Activated CD8-positive, alpha-beta T cell treated with anti-CD3 and anti-CD28 coated beads, Interleukin-2, amount 10 ng/mL, durations not matched to agents 7 days and 5 days (primary cell): ENCODE measurements at places on chromosomes 11 and 22.
A peak's percentile ranks its signal among the peaks of the same experiment; 100 is the strongest.

- no peak overlapping the region for H3K4me3 ChIP-seq
Measured at GRCh38 chr22:47032091-47032943, 269.9 kb downstream of the TBC1D22A start.

DNA sequence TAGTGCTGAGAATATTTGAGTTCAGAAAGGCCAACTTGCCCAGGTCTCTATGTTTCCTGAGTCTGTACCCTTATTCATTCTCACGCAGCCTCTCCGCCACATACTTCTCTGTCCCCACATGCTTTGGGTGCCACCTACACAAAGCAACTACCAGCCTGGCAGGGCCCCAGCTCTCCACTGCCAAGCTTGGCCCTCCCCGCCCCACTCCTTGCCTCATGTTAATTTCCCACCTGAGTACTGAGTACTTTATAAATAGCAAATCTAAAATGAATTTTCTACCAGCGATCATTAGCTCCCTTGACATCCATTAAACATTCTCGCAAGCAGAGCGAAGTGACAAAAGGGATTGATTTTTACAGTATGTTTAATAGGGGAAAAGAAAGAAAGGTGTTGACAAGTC, 20.8 kb downstream of the NTM start:
- no peaks in the 10 kb centered on the region for H3K36me3 ChIP-seq
- no peaks in the 10 kb centered on the region for H3K27me3 ChIP-seq
- DNase-seq: no peak
- no peak overlapping the region for H3K4me3 ChIP-seq
- H3K4me1 ChIP-seq: no peaks in the 10 kb centered on the region
- H3K27ac ChIP-seq: no peak overlapping the region

GRCh38 chr22:19630614-19631013, 83.7 kb upstream of the SEPTIN5 start:
- H3K27ac ChIP-seq: no peak overlapping the region
- peaks cover 1% of the 10 kb centered on the region for H3K27me3 ChIP-seq
- H3K4me1 ChIP-seq: no peaks in the 10 kb centered on the region
- no peaks in the 10 kb centered on the region for H3K36me3 ChIP-seq
- H3K4me3 ChIP-seq: no peak overlapping the region
- no peak for DNase-seq

DNA sequence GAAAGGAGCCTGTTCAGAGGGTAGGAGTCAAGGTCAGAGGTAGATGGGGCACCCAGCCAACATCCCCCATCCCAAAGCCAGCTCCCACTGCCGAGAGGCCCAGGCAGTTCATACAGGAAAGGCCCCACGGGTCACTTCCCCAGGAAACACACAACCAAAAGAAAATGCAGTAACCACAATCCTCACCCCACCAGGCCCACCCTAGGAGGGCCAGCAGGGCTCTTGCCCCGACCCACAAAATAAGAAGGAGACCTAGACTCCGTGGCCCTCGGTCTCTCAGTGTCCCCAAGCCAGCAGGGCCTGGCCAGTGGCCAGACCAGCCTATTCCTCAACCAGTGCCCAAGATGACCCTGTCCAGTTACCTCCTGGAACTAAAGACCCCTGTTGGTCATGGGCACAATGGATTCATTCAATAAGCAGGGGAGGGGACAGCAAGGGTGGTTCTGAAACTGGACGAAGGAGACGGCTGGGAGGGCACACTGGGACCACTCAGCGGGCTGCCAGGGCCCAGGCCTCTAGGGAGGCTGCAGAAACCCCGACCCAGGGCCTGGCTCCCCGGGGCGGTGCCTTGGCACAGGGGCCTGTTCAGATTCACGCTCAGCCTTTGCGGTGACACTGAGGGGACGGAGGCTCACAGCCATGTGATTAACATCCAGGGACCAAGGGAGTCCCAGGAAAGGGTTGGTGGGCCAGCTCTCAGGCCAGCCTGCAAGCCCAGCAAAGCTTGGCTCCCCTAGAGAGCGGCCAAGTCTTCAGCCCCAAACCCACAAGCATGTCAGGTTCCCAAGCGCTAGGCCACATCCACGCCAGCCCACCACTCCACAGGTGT, 5.5 kb downstream of the RAB3IL1 start:
- H3K36me3 ChIP-seq: no peaks in the 10 kb centered on the region
- peaks cover 19% of the 10 kb centered on the region for H3K27me3 ChIP-seq
- no peak overlapping the region for H3K4me3 ChIP-seq
- no peak overlapping the region for H3K27ac ChIP-seq

- H3K27me3 ChIP-seq: peaks cover 2% of the 10 kb centered on the region
- H3K36me3 ChIP-seq: no peaks in the 10 kb centered on the region
- H3K4me3 ChIP-seq: no peak overlapping the region
- H3K27ac ChIP-seq: no peak overlapping the region
- DNase-seq: no peak
- H3K4me1 ChIP-seq: no peaks in the 10 kb centered on the region
Measured at GRCh38 chr11:57972013-57972367, 51.7 kb upstream of the OR9Q1 start.

DNA sequence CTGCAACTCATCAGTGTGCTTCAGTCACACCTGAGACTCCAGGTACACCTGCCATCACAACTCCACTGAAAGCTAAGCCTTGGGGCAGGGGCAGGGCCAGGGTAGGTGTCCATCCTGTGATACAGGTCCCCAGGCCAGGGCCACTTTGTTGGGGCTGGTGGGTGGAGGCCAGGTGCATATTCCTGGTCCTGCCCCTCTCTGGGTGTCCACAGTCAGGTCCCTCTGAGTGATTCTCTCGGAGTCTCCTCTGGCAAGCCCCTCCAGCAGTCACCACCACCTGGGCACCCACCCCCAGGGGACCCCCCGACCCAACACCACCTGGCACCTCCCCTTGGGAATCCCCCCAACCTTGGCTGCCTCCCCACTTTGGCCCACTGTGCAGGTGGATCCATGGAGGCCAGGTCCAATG, 9.5 kb upstream of the ACR start:
- no peaks in the 10 kb centered on the region for H3K27me3 ChIP-seq
- no peaks in the 10 kb centered on the region for H3K4me1 ChIP-seq
- DNase-seq: no peak
- no peaks in the 10 kb centered on the region for H3K36me3 ChIP-seq
- no peak overlapping the region for H3K27ac ChIP-seq
- no peak overlapping the region for H3K4me3 ChIP-seq

- no peaks in the 10 kb centered on the region for H3K27me3 ChIP-seq
- no peaks in the 10 kb centered on the region for H3K36me3 ChIP-seq
- no peaks in the 10 kb centered on the region for H3K4me1 ChIP-seq
- H3K27ac ChIP-seq: no peak overlapping the region
- DNase-seq: no peak
- no peak overlapping the region for H3K4me3 ChIP-seq
Measured at GRCh38 chr11:89456681-89457080, 34.5 kb downstream of the NOX4 start.

GRCh38 chr11:109514313-109515018, 92.5 kb downstream of the C11orf87 start:
- no peak overlapping the region for H3K27ac ChIP-seq
- DNase-seq: no peak
- no peaks in the 10 kb centered on the region for H3K36me3 ChIP-seq

DNA sequence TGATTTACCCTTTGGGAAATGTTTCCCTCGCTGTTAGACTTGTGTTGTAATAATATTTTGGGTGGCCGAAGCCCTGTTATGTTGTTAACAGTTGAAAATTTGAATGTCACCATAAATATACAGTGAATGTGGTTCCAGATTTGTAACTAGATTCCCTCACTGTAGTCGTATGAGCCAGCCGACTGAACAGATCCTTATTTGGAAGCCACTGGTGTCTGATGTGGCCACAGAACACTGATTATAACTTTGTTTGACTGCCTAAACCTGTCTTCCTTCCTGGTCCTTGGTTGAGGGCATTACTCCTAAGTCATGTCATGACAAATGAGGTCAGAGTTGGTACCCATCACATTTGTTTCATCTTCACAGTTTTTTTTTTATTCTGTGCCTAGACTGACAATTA, 45.4 kb downstream of the YAP1 start:
- no peaks in the 10 kb centered on the region for H3K4me1 ChIP-seq
- no peak overlapping the region for H3K4me3 ChIP-seq
- no peak overlapping the region for H3K27ac ChIP-seq
- no peak for DNase-seq

- no peak overlapping the region for H3K4me3 ChIP-seq
- peaks cover 60% of the 10 kb centered on the region for H3K36me3 ChIP-seq
- H3K27me3 ChIP-seq: no peaks in the 10 kb centered on the region
- DNase-seq: no peak
- peaks cover 23% of the 10 kb centered on the region for H3K4me1 ChIP-seq
Measured at GRCh38 chr11:118592616-118593367, 14.6 kb upstream of the PHLDB1 start.

- peak overlapping the region; percentile 61 for H3K4me3 ChIP-seq
- peaks cover 37% of the 10 kb centered on the region for H3K4me1 ChIP-seq
- H3K27ac ChIP-seq: peak overlapping the region; percentile 49
- no peak for DNase-seq
- peaks cover 17% of the 10 kb centered on the region for H3K27me3 ChIP-seq
Measured at GRCh38 chr22:39151329-39151975, 1.0 kb downstream of the CBX7 start.

GRCh38 chr11:83006877-83007330, 64.8 kb downstream of the RAB30 start:
- DNase-seq: no peak
- H3K27me3 ChIP-seq: no peaks in the 10 kb centered on the region
- H3K36me3 ChIP-seq: peaks cover 3% of the 10 kb centered on the region
- H3K4me3 ChIP-seq: no peak overlapping the region
- H3K4me1 ChIP-seq: peaks cover 43% of the 10 kb centered on the region

DNA sequence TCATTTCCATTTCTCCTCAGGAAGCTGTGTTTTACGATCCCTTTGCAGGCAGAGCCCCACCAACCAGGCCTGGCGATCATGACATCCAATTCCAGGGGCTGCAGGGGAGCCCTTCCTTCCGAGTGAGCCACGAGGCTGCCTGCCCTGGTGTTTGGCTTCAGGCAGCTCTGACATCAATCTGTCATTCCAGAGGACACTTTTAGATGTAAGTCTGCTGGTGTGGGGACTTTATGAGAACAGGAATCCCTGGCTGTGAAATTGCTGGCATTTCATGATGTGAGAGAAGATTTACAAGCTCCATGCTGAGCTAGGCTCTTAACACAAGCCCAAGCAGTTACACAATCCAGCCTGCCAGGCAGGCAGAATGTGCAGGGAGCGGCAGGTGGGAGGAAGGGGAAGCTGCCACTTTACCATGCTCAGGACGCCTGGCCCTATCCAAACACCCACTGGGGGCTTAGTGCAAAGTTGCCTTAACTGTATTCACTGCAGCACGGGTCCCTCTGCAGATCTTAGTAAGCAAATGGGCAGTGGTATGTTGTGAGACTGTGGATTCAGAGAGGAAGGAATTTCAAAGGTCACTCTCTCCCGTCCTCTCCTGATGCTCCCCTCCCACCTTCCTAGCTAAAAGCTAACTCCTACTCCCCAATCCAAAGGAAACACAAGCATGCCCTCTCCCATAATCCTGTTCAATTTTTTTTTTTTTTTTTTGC, 43.4 kb upstream of the MICAL2 start:
- DNase-seq: no peak
- H3K27ac ChIP-seq: no peak overlapping the region
- H3K4me1 ChIP-seq: peaks cover 16% of the 10 kb centered on the region
- peaks cover 8% of the 10 kb centered on the region for H3K27me3 ChIP-seq
- peaks cover 4% of the 10 kb centered on the region for H3K36me3 ChIP-seq

GRCh38 chr11:104968856-104969776, 742 bp upstream of the CASP4 start:
- no peak for DNase-seq
- H3K27me3 ChIP-seq: no peaks in the 10 kb centered on the region
- H3K4me1 ChIP-seq: peaks cover 27% of the 10 kb centered on the region
- peak overlapping the region; percentile 92 for H3K4me3 ChIP-seq

DNA sequence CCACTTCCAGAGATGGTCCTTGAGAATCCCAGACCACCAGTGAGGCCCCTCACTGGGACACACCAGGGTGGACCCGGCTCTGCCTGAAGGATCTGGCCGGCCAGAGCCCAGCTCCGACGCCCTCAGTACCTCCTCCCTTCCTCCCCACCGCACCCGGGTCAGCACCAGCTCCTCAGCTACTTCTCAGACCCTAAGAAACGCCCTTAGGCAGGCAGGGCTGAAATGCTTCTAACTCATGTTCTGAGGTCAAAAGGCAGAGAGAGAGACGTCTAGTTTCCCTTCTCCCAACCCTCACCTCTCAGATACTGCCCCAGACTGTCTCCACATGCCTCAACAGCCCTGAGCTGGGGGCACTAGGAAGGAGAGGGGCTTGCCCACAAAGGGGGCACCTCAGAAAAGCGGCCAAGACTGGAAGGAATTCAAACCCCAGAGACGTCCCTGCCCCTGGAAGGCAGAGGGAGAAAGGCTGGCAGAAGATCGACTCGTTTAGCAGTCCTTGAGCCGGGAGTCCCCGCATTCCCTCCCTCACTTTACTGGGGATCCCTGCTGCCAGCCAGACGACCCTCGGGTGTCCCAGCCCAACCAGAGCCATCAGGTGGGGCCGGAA, 539 bp downstream of the USH1C start:
- no peak overlapping the region for H3K4me3 ChIP-seq
- H3K27me3 ChIP-seq: peaks cover 31% of the 10 kb centered on the region
- no peak overlapping the region for H3K27ac ChIP-seq
- H3K4me1 ChIP-seq: no peaks in the 10 kb centered on the region
- no peaks in the 10 kb centered on the region for H3K36me3 ChIP-seq

DNA sequence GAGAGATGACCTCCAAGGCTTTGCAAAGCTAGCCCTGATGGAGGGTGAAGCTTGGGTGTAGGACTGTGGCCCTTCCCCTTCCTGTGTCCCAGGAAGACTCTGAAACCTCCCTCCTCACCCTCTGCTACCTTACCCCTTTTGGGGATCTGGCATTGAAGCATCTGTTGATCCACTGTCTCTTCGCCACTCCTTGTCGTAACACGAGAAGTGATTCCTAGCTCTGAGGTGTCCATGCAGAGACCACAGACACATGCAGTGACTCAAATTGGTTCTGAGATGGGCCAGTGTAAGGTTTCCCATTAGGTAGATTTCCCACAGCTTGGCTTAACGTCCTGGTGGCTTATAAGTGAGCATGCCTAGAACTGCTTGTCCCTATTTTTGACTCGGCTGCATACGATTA, 101.4 kb downstream of the ZBTB16 start:
- H3K27ac ChIP-seq: peak overlapping the region; percentile 87
- H3K27me3 ChIP-seq: no peaks in the 10 kb centered on the region
- peak overlapping the region; percentile 58 for H3K4me3 ChIP-seq

DNA sequence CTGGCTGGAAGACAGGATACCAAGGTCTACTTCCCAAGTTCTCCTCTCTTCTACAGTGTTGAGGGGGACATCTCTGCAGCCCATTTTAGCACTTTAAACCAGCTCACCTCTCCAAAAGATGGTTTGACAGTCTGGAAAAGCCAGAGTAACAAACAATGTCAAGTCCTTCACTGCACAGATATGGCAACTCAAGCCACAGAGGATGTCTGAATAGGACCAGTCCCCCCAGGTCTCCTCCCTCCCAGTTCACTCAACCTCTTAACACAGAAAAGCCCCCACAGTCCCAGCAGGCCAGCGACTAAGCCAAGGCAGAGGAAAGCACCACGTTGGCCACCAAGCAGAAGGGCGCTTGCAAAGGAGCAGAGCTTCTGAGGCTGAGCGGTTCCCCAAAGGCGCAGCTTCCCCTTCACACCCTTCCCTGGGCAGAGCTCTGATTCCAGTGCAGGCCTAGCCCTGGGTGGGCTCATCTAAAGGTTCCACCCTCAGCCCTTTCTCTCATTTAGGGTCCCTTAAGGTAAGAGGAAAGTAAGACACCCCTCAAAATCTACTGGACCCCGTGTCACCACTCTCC, 62.7 kb downstream of the PAK1 start:
- H3K27me3 ChIP-seq: no peaks in the 10 kb centered on the region
- H3K4me3 ChIP-seq: peak overlapping the region; percentile 90
- H3K36me3 ChIP-seq: peaks cover 30% of the 10 kb centered on the region
- H3K4me1 ChIP-seq: peaks cover 51% of the 10 kb centered on the region
